ENCODE measurements at places on chromosomes 7 and 10.

GRCh38 chr10:80290474-80291220 is 1.2 kb upstream of the MAT1A start:
- no peak for DNase-seq

DNA sequence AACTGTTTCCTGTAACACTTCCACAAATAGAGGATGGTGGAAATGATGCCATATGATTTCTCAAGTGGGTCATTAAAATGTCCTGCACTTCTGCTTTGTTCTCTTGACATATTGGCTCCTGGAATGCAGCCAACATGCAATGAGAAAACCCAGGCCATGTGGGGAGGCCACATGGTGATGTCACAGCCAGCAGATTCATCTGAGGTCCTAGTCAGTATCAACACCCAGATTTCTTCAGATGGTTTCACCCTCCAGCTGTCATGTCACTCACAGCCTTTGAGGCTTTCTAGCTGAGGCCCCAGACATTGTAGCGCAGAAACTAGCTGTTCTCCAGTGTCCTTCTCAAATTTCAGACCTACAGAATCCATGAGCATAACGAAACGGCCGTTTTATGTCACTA is 102.3 kb upstream of the NUPR2 start:
- no peak for DNase-seq

- DNase-seq, result no peak
Observed at GRCh38 chr7:92732316-92733036, 103.9 kb downstream of the CDK6 start.

DNA sequence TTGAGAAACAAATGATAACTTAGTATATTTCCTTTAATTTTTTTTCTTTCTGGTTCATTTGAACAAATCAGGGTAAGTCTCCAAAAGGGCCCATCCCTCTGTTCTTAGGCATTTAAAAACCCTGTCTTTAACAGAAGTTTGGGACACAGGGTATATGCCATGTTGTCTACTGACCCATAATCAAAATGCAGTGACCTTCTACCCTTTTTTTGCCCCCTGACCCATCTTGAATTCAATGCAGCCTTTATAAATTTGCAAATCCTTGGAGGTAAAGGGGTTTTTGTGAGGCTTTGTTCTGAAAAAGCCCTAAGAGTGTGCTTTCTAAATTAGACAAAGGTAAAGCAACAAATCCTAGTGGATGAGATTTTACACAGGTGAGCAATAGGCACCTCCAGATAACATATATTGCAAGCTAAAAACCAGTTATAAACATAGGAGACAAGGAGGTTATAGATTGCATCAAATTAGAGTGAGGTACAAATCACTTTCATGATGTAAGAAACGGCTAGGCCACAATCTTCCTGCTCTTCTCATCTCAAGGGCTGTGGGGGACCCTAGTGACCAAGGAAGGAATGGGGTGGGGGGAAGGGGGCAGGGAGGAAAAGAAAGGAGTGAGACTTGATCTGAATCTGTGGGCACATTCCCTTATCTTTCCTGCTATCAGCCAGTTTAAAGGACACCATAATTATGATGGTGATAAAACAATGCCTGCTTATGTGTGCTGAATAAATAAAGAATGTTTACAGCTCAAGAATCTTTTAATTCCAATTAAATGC is 2.7 kb downstream of the SKIDA1 start:
- DNase-seq, result no peak

- DNase-seq, result no peak
Observed at GRCh38 chr7:7254908-7255307, 72.6 kb downstream of the C1GALT1 start.

GRCh38 chr10:117997673-117998072 is 49.1 kb downstream of the RAB11FIP2 start:
- DNase-seq, result no peak

DNA sequence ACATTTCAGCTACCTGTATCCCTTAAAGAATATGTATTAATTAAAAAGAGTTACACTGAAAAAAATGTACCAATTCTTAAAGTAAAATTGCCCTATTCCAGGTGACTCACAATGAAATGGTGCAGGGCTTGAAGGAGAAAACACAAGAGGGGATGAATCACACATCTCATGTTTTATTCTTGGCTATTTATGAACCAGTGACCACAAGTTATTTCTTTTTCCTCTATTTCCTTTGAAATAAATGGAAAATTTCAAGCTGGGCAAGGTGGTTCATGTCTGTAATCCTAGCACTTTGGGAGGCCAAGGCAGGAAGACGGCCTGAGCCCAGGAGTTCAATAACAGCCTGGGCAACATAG is 106.8 kb downstream of the UBE2H start:
- no peak for DNase-seq

- no peak for DNase-seq
Observed at GRCh38 chr7:148461392-148462179, 129.0 kb upstream of the C7orf33 start.

DNA sequence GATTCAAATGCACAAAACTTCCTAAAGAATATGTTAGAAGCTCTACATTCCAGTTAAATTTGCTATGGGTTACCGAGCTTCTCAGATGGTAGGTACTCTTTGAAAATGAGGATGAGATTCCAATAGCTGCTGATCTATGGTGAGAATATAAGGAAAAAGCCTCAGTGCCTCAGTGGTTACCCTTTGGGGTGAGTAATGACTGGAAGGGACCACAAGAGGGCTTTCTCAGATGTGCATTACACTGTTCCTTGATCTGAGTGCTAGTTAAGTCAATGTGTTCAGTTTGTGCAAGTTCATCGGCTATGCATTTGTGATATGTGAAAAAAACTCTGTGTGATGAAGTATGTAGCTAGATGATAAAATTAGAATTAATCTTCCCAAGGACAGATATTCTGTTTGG is 3.5 kb downstream of the NRCAM start:
- no peak for DNase-seq

DNA sequence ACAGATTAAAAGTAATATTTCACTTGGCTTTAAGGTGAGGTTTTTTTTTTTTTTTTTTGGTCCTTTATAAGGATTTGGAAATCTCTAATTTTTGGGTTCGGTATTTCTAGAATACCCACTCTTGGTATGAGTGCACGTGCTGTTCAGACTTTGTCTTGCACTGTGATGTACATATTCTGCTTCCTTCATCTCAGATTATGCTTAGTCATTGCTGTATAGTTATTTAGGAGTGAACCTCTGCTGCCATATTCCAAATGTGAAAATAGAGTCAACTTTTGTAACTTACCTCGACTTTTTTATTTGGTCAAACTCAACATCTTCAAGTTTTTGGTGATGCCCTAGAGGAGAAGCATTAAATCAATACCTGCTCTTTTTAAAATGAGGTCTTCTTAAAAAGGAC is 40.1 kb upstream of the HBP1 start:
- DNase-seq, result no peak

- DNase-seq, result no peak
Observed at GRCh38 chr10:23051855-23052331, 43.5 kb upstream of the MSRB2 start.

GRCh38 chr7:84912993-84913635 is 273.7 kb downstream of the SEMA3D start:
- no peak for DNase-seq

GRCh38 chr7:115676080-115676479 is 354.5 kb downstream of the TFEC start:
- DNase-seq, result no peak

GRCh38 chr7:100888291-100888987 is 1.1 kb downstream of the UFSP1 start:
- no peak for DNase-seq
